ENCODE measurements at places on chromosomes 16 and 17. TPM values are rescaled to one million over a fixed set of nuclear protein-coding genes. Genes with fewer than 3 reads are reported as not detected.

Gene NPIPA3
- total RNA-seq = 0.22 TPM

Gene KRTAP9-4
- total RNA-seq = not detected

Gene CACNG1
- total RNA-seq = not detected

Gene CHD9NB
- 1.9 TPM for total RNA-seq

Gene UMOD
- not detected for total RNA-seq

Gene ADCY9
- total RNA-seq = 37.0 TPM

Gene RAMP2
- total RNA-seq = not detected

Gene TRAP1
- 44.1 TPM for total RNA-seq

Gene CDR2L
- 15.2 TPM for total RNA-seq

Gene CD300H
- not detected for total RNA-seq

Gene ABI3
- total RNA-seq = not detected

Gene ZNF75A
- total RNA-seq = 26.8 TPM
